ENCODE measurements at places on chromosomes 3 and 15. TPM values are rescaled to one million over a fixed set of nuclear protein-coding genes. Genes with fewer than 3 reads are reported as not detected.

SPATA12 gene
- not detected for total RNA-seq

GOLGA6L10 gene
- total RNA-seq, result 1.2 TPM

TMEM207 gene
- total RNA-seq, result not detected

SLC49A4 gene
- 3.9 TPM for total RNA-seq

TJP1 gene
- 0.02 TPM for total RNA-seq

ALDH1A2 gene
- total RNA-seq, result not detected

PPIP5K1 gene
- 29.2 TPM for total RNA-seq

ZNF619 gene
- 9.2 TPM for total RNA-seq

WNT5A gene
- not detected for total RNA-seq

DTWD1 gene
- total RNA-seq, result 16.1 TPM
